PC-3 (cell line): ENCODE measurements at places on chromosomes 7 and 10. TPM values are rescaled to one million over a fixed set of nuclear protein-coding genes. Genes with fewer than 3 reads are reported as not detected.

DNA sequence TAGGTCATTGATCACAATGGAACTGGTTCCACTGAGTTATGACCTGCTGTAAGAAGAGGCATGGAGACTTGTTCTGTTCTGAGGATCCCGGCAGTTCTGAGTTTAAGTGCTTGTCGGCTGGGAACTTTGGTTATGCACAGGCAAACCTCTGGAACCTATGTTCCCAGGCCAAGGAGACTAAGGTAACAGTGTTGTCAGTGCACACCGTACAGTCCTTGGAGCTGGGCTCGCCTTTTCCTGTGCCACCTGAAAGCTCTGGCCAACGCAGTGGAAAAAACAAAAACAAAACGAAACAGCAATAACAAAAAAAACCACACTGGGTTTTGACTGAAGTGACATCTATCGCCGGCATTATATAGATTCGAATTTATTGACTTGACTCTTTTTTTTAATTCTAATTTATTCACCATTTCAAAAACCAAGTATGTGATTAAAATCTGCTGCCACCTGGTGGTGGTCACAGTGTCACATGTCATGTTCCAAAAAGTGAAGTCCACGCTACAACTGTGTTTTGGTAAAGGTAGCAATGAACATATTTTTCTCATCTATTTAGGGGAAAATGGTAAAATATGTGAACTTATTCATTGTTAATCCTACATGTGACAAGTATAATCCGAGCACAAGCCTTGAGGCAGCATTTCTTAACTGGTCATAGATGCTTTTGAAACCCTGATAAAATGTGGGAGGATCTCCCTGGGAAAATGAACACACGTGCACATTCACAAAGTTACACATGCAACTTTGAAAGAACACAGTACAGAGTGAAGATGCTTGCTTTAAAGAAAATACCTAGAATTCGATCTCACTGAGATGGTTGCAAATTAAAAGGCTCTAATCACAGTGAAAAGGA is 113.8 kb upstream of the PPP2R2D start:
- H3K36me3 ChIP-seq = no peaks in the 10 kb centered on the region
- H3K27ac ChIP-seq = no peak overlapping the region
- peak; percentile 52 for DNase-seq

DNA sequence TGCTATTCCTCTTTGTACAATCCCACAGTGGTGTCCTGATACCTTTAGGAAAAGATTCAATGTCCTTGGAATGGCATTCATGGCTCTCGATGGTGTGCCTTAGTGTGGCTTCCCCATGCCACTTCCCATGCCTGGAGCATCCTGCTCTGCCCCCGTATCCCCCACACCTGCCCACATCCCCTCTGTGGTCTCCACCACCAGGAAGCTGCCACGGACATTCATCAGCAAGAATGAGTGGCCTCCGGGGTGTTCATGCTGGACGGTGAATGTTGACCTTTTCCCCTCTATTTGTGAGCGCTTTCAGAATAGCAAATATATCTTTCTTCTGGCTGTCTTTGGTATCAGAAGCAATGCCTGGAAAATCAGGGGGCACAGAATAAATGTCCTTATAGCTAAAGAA is 262.0 kb upstream of the NRP1 start:
- no peak for DNase-seq
- H3K36me3 ChIP-seq = no peaks in the 10 kb centered on the region
- no peak overlapping the region for H3K4me3 ChIP-seq

- H3K4me3 ChIP-seq = no peak overlapping the region
- no peak for DNase-seq
- no peaks in the 10 kb centered on the region; the same call in 1 of the 2 replicates for H3K27me3 ChIP-seq
Observed at GRCh38 chr10:68249297-68249696, 17.4 kb upstream of the ATOH7 start.

- no peaks in the 10 kb centered on the region for H3K27me3 ChIP-seq
- H3K4me3 ChIP-seq = no peak overlapping the region
- H3K27ac ChIP-seq = peak overlapping the region; percentile 4; the same call in 1 of the 2 replicates
- DNase-seq = peak; percentile 34
- H3K4me1 ChIP-seq = peaks cover 5% of the 10 kb centered on the region; the same call in 1 of the 2 replicates
Observed at GRCh38 chr10:7956508-7956907, 98.0 kb upstream of the GATA3 start.

- no peak for DNase-seq
- no peaks in the 10 kb centered on the region for H3K36me3 ChIP-seq
- H3K4me3 ChIP-seq = no peak overlapping the region
- H3K4me1 ChIP-seq = peaks cover 10% of the 10 kb centered on the region
Observed at GRCh38 chr10:30176776-30177533, 117.6 kb upstream of the JCAD start.

- no peaks in the 10 kb centered on the region for H3K36me3 ChIP-seq
- no peaks in the 10 kb centered on the region for H3K4me1 ChIP-seq
- H3K27me3 ChIP-seq = peaks cover 26% of the 10 kb centered on the region
- no peak overlapping the region for H3K27ac ChIP-seq
- no peak for DNase-seq
Observed at GRCh38 chr7:1254281-1255079, 21.8 kb downstream of the UNCX start.

DNA sequence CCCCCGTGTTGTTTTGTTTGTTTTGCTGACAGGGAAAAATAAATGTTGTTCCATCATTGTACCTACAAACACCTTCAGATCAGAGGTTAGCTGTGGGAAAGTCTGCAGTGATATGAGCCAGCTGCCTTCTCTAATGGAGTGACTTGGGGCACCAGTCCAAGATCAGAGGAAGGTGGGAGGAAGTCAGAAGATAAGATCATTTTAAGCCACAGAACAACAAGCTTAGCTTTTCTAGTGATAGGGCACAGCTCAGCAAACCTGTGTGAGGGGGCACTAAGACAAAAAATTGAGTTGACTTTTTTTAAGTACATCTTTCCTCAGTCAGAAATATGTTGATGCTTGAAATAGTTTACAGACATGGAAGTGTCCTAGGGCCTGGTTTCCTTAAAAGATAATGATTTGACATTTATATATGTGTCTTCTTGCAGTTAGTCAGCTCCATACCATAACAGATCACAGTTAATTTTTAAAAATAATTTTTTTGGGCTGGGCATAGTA is 240.3 kb upstream of the KAT6B start:
- peaks cover 9% of the 10 kb centered on the region for H3K4me1 ChIP-seq
- H3K27me3 ChIP-seq = no peaks in the 10 kb centered on the region
- peaks cover 19% of the 10 kb centered on the region; the same call in 1 of the 2 replicates for H3K36me3 ChIP-seq
- no peak overlapping the region for H3K27ac ChIP-seq
- H3K4me3 ChIP-seq = no peak overlapping the region

DNA sequence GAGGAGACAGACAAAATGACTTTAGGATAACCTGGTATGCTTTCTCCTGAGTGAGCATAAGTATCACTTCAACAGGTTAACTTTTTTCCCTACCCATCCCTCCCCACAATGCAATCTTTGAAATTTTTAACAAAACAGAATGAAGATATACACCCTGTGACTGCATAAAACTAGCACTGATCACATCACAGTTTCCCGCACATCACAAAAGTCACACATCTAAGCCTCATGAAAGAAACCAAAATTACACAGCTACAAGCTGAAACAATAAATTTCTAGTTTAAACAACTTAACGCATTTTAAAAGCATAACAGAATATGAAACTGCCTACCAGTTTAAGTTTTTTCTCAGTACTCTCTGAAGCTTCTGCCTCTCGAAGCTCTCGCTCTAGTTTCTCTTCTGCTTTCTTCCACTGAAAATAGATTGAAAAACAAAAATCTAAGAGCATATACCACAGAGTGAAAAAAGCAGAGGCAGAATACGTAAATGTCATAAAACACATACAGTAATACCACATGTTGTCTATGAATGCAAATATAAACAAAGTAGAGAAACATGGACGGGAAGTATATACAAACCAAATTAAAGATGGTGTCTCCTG is 18.1 kb downstream of the NOC3L start:
- no peak for DNase-seq
- no peaks in the 10 kb centered on the region for H3K4me1 ChIP-seq
- H3K36me3 ChIP-seq = peaks cover 38% of the 10 kb centered on the region
- H3K27ac ChIP-seq = no peak overlapping the region
- no peak overlapping the region for H3K4me3 ChIP-seq
- H3K27me3 ChIP-seq = no peaks in the 10 kb centered on the region

- H3K27ac ChIP-seq = no peak overlapping the region
- H3K4me3 ChIP-seq = no peak overlapping the region
- H3K4me1 ChIP-seq = no peaks in the 10 kb centered on the region
- no peak for DNase-seq
- no peaks in the 10 kb centered on the region for H3K27me3 ChIP-seq
Observed at GRCh38 chr10:72712136-72712535, 20.2 kb downstream of the MCU start.

GRCh38 chr10:80448209-80448942 is 5.7 kb upstream of the TSPAN14 start:
- H3K4me3 ChIP-seq = no peak overlapping the region
- DNase-seq = no peak
- H3K4me1 ChIP-seq = no peaks in the 10 kb centered on the region
- no peaks in the 10 kb centered on the region for H3K36me3 ChIP-seq
- H3K27ac ChIP-seq = no peak overlapping the region
- H3K27me3 ChIP-seq = no peaks in the 10 kb centered on the region

GRCh38 chr7:14835384-14835783 is 67.2 kb downstream of the DGKB start:
- no peaks in the 10 kb centered on the region for H3K36me3 ChIP-seq
- H3K4me3 ChIP-seq = no peak overlapping the region
- DNase-seq = no peak
- H3K27ac ChIP-seq = peak overlapping the region; percentile 87
- H3K27me3 ChIP-seq = no peaks in the 10 kb centered on the region

GRCh38 chr7:157799076-157799685 is 462.4 kb downstream of the DNAJB6 start:
- no peak for DNase-seq
- no peak overlapping the region for H3K27ac ChIP-seq
- H3K4me3 ChIP-seq = no peak overlapping the region
- H3K36me3 ChIP-seq = no peaks in the 10 kb centered on the region
- H3K27me3 ChIP-seq = no peaks in the 10 kb centered on the region

DNA sequence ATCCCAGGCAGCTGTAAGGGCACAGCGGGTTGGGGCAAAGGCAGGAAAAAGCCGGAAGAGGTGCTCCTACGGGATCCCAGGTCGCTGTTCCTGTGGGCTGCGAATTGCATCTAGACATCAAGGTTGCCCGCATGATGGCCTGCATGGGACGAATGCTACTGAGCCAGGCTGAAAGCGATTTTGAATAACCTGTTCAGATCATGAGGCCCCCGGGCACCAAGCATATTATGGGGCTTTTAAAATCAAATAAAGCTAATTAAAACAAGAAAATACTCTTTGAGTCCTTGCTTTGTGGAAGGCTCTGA is 37.1 kb downstream of the CAMK2B start:
- no peak overlapping the region for H3K4me3 ChIP-seq
- DNase-seq = no peak
- no peak overlapping the region for H3K27ac ChIP-seq
- no peaks in the 10 kb centered on the region for H3K27me3 ChIP-seq
- H3K4me1 ChIP-seq = no peaks in the 10 kb centered on the region
- H3K36me3 ChIP-seq = no peaks in the 10 kb centered on the region

GRCh38 chr10:97640868-97641811 is 669 bp downstream of the PI4K2A start:
- no peaks in the 10 kb centered on the region for H3K27me3 ChIP-seq
- H3K36me3 ChIP-seq = peaks cover 12% of the 10 kb centered on the region; the same call in 1 of the 2 replicates
- no peak for DNase-seq
- no peak overlapping the region for H3K27ac ChIP-seq
- peaks cover 12% of the 10 kb centered on the region for H3K4me1 ChIP-seq

DNA sequence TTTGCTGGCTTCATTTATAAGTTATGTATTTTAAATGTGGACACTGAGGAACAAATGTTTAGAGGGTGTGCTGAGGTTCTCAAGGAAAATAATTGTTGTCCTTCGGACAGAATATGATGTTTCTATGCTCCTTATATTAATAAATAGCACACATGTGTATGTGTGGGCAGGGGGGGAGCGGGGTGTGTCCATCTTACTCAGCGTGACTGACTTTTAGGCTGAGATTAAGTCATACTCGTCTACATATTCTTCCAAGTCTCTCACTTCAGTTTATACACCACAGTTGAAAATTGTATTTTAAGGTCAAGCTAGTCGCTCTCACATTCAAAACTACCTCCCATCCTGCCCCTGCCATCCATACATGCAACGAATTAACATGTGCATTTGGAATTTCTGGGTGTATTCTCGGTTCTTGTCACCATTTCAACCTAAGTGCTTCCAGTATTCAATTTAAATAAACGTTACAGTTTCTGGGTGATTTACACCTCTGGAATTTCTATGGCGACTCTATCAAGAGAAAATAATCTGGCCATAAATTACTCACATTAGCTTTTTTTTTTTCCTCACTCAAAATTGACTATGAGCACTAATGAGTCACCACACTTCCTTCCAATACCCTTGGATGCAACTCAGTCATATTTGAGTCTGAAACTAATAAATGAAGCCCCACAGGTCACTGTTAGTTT is 3.3 kb downstream of the PCDH15 start:
- H3K36me3 ChIP-seq = no peaks in the 10 kb centered on the region
- no peaks in the 10 kb centered on the region for H3K27me3 ChIP-seq
- peaks cover 27% of the 10 kb centered on the region for H3K4me1 ChIP-seq
- H3K27ac ChIP-seq = peak overlapping the region; percentile 69
- peak; percentile 95 for DNase-seq

CPA4 gene
- 10.1 and 22.1 TPM in 2 replicates for total RNA-seq

CPED1 gene
- total RNA-seq = 1.8 and 2.2 TPM in 2 replicates

ERCC6 gene
- 36.7 and 43.0 TPM in 2 replicates for total RNA-seq

CRTAC1 gene
- not detected in 2 replicates for total RNA-seq

TMEM176A gene
- total RNA-seq = not detected in 2 replicates

PCGF5 gene
- 15.8 and 25.0 TPM in 2 replicates for total RNA-seq

VAX1 gene
- 0.12 and 0.98 TPM in 2 replicates for total RNA-seq
